ENCODE measurements at places on chromosomes 12 and 14.

- DNase-seq = no peak
Observed at GRCh38 chr12:52532636-52533035, 12.4 kb upstream of the KRT5 start.

- no peak for DNase-seq
Observed at GRCh38 chr12:106285982-106286381, 16.6 kb upstream of the TCP11L2 start.

DNA sequence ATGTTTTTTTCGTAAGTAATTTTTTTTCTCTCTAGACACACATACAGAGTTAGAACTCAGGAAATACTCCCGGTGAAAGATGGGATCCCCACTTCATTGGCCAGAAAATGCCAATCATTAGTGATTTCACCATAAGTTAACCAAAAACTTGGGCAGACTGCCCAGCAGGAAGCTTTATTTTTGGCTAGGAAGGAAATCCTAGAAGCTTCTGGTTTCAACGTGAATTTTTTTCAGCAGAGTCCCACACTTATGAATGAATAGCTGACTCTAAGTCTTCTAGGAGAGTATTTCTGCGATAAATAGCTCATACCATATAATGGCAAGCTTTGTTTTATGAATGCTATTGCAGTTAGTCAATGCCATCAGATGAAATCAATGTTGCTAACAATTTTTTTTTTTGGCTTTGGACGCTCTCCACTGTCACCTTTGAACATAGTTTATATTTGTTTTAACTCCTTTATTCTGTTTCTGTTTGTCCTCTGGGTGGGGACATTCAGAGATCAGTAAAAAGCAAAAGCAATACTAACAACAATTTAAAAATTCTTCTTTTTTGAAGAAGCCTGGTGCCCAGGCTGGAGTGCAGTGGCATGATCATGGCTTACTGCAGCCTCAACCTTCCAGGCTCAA lies 9.5 kb downstream of the PPP1CC start:
- DNase-seq = no peak

DNA sequence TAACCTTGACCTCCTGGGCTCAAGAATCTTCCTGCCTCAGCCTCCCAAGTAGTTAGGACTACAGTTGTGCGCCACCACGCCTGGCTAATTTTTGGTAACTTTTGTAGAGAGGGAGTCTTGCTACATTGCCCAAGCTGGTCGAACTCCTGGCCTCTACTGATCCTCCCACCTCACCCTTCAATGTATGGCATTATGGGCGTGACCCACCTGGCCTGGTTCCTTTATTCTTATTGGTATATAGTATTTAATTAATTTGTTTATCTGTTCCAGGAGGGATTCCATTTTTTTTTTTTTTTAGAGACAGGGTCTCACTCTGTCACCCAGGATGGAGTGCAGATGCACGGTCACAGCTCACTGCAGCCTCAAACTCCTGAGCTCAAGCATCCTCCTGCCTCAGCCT lies 40.9 kb upstream of the EAPP start:
- DNase-seq = no peak

GRCh38 chr14:87960013-87960787 lies 32.8 kb downstream of the GALC start:
- no peak for DNase-seq

DNA sequence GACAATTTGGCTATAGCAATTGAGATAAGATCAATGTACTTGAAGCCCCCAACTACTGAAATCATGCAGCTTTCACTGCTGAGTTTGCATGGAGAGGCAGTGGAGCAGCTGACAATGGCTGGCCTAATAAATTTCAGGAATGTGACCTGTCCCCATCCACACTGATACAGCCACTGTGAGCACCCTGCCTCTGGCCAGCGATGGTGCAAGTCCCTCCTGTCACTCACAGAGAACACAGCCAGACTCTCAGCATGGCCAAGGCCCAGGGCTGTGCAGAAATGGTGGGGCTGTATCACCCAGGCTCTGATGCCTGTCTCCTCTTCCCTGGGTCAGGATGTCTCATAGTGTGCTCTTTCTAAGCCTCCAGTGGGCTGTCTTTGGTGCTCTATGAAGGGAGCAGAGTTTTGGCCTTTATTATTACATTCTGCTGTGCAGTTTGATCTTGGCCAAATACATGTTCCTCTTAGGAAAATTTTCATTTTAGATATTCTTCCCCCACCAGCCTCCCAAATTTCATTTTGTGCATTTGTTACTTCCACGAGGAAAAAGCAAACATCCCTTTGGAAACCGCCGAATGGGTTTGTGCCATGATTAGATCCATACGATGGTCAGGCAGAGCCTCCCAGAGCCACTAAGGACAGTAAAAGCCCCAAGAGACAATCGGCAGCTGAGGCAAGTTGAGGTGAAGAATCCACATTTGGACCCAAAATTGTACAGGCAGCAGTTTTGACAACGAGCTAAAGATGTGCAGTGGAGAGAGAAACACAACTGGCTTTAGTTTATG lies 85.1 kb upstream of the WSCD2 start:
- no peak for DNase-seq

GRCh38 chr12:30450872-30451271 lies 244.8 kb downstream of the IPO8 start:
- no peak for DNase-seq

All from NCI-H2029 (cell line).